ENCODE measurements at places on chromosomes 2 and 18. TPM values are rescaled to one million over a fixed set of nuclear protein-coding genes. Genes with fewer than 3 reads are reported as not detected.

Gene PAX8
- 0.65 TPM for total RNA-seq

Gene AFTPH
- 34.4 TPM for total RNA-seq

Gene SLC30A3
- total RNA-seq, result 0.09 TPM

Gene B3GNT2
- 30.6 TPM for total RNA-seq

Gene LYPD6B
- 2.1 TPM for total RNA-seq

Gene C2orf66
- total RNA-seq, result 0.28 TPM

Gene HOXD8
- total RNA-seq, result 7.7 TPM
